ENCODE measurements at places on chromosomes 1 and 21.

GRCh38 chr1:93722081-93723031, 40.7 kb upstream of the BCAR3 start:
- no peak for DNase-seq

GRCh38 chr1:217469983-217470382, 160.9 kb downstream of the GPATCH2 start:
- no peak for DNase-seq

- DNase-seq, result no peak
Measured at GRCh38 chr1:200346700-200347099, 63.1 kb downstream of the ZNF281 start.

- DNase-seq, result no peak
Measured at GRCh38 chr1:103859721-103860120, 110.0 kb downstream of the AMY1C start.

DNA sequence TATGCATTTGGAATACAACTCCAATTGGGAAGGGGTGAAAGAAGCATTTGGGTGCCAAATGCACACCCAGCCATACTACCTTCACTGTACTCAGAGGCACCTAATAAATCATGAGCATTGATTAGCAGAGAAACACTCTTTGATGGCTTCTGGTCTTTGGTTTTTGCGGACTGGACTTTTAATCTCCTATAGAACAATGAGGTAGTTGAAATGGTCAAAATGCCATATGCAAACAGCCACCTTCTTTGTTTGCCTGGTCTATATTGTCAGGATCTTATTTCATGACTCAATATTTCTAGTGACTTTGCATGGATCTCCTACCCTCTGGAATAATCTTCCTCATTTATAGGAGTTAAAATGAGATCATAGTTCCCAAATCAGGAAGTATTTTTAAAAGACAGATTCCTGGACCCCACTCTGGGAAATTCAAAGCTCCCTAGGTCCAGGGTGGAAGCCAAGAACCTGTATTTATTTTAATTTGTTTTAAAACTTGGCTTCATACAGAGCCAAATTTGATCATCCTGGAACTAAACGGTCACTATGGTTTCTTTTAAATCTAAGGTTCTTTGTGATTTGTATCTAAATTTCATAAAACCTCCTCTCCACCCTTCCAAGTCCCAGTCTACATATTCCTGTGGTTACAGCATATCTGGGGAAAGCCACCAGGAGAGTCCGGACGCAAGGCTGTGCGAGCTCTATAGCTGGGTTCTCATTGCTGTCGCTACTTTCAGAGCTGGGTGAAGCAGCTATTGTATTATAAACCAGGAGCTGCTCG, 8.7 kb downstream of the FAM3B start:
- DNase-seq, result no peak

- no peak for DNase-seq
Measured at GRCh38 chr1:25360596-25361581, 22.8 kb downstream of the TMEM50A start.

GRCh38 chr1:238955934-238956333, 430.4 kb upstream of the CHRM3 start:
- DNase-seq, result no peak

Data from vagina (tissue), 2 donors.